Stimulated activated CD8-positive, alpha-beta memory T cell treated with anti-CD3 and anti-CD28 coated beads, Interleukin-15, amount 100 ng/mL, for 4 hours (primary cell): ENCODE measurements at places on chromosomes 12 and 14.

- DNase-seq, result no peak
Measured at GRCh38 chr12:14442221-14442881, 76.9 kb downstream of the ATF7IP start.

GRCh38 chr14:98404811-98405210, 867.2 kb downstream of the BCL11B start:
- DNase-seq, result no peak

- DNase-seq, result no peak
Measured at GRCh38 chr14:42719391-42719790, 1112.7 kb downstream of the LRFN5 start.

GRCh38 chr12:40643506-40643905, 48.7 kb upstream of the CNTN1 start:
- DNase-seq, result no peak
